ENCODE measurements at places on chromosomes 6 and 20.

- DNase-seq: no peak
Measured at GRCh38 chr6:123925350-123925749, 121.7 kb downstream of the NKAIN2 start.

- DNase-seq: no peak
Measured at GRCh38 chr6:161010418-161010817, 18.8 kb downstream of the MAP3K4 start.

GRCh38 chr6:83092756-83093399 is 25.4 kb downstream of the DOP1A start:
- DNase-seq: no peak

DNA sequence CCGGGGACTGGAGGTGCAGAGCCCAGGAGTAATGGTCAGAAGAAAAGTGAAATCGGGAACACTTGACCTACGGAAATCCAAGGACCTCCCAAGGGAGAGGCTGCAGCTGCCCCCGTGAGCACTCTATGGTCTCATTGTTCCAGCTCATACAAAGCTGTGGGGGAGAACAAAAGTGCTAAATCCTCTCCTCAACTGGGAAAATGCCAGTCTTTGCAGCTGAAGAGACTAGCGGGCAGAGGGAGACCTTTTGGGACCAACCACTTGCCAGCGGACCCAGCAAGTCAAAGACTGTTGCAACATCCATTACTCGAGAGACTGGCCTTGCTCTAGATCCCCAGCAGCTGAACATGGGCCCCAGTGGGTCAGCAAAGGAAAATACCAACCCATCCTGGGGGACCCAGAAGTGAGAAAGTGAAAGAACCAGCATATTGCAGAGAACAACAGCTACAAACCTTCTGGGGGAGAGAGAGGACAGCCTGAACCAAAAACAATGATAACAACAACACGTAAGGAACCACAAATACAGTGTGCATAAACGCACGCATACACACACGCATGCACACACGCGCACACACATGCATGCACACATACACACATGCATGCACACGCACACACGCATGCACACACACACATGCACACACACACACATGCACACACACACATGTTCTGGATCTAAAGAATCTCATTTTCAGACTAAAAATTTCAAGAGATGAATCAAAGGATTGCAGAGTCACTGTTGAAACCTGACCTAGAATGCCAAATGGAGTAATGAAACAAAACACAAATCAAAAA is 24.7 kb upstream of the ELMO2 start:
- no peak for DNase-seq

- peak; percentile 35 for DNase-seq
Measured at GRCh38 chr6:107689951-107690642, 134.0 kb downstream of the SCML4 start.

GRCh38 chr20:37922016-37922415 is 19.1 kb downstream of the VSTM2L start:
- DNase-seq: no peak

DNA sequence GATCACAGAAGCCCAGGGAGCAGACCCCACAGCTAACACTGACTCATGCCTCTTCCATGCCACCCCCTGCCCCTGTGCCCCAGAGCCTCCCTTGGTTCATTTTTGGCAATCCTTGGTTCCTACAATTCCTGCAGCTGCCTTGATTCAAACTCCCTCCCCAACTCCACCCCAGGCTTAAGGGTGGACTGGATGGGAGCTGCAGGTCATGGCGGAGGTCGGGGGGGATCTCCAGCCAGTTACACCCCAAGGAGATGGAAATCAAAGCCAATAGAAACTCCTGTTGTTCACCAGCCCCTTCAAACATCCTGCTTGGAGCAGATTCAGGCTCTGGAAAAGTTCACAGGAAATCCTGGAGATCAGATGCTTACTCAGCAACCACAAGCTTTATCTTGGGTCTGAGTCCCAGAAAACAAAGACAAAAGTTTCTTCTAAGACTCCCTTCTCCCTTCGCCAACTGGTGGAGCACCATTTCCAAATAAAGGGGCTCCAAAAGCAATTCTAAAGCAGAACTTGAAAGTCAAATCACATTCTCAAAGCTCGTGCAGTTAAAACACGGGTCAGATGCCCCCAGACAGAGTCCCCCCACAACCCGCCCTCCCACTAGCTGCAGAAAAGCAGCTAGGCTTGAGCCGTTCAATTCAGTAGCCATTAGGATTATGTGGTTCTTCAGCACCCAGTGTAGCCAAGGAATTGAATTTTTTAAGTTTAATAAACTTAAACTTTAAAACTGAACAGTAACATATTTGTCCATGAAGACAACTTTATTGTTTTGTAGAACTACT is 149.5 kb downstream of the ANKRD60 start:
- peak; percentile 39 for DNase-seq

GRCh38 chr6:30840935-30841643 is 43.2 kb upstream of the DDR1 start:
- no peak for DNase-seq

DNA sequence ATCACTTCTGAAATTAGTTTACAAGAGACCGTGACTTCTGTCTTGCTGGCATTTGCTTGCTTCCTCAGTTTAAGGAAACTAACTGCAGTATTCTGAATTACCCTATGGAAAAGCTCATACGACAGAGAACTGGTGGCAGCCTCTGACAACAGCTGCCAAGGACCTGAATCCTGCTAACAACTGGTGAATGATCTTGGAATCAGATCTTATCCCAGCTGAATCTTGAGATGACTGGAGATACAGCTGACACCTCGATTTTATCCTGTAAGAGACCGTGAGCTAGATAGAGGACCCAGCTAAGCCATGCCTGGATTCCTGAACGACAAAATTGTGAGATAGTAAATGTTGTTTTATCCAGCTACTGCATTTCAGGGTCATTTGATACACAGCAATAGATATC is 202.3 kb downstream of the OGFRL1 start:
- DNase-seq: no peak

DNA sequence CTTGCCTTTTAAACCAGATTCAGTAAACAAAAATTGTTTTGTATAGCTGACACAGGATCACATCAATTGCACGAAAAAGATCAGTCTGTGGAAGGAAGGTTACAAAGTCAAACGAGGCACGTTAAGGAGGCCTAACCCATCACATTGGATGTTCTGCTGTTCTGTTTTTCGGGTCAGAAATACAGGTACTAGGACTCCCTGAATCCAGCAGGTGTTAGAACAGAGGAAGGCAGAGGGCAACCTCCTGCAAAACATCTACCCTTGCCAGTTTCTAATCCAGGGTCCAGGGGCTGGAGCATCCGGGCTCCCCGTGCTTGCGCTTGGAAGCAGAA is 64.6 kb downstream of the PLG start:
- DNase-seq: no peak

DNA sequence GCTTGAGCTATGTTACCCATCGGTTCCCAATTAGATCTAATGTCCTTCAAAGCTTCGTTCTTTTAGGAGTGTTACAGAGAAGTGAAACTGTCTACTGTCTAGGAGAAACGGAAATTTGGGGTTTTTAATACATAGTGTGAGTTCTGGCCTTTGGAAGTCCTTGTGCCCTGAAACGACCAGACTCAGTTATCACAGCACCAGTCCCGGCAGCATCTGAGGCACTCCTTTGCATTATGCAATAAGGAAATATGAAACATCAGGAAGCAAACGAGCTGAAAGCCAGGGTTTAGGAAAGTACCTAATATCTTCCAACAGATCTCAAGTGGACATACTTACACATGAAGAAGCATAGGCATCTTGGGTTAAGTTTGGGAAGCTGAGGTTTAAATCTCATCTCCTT is 61.8 kb upstream of the ADGRF1 start:
- no peak for DNase-seq

DNA sequence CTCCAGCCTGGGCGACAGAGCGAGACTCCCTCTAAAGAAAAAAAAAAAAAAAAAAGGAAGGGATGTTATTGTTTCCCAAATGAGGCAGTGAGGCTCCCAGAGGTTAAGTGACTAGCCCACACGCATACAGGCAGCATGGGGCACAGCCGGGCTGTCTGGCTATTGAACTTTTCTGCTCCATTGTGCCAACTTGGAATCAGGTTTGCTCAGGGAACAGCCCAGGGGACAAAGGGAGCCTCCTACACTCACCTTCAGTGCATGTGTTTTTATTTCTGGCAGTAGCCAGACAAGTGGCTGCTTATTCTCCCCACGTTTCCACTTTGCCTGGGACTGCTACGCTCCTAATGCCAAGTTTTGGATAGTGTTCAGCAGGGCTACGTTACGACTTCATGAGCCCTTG is 10.7 kb downstream of the ETV7 start:
- no peak for DNase-seq

- DNase-seq: no peak
Measured at GRCh38 chr6:71082033-71082650, 125.3 kb upstream of the B3GAT2 start.

DNA sequence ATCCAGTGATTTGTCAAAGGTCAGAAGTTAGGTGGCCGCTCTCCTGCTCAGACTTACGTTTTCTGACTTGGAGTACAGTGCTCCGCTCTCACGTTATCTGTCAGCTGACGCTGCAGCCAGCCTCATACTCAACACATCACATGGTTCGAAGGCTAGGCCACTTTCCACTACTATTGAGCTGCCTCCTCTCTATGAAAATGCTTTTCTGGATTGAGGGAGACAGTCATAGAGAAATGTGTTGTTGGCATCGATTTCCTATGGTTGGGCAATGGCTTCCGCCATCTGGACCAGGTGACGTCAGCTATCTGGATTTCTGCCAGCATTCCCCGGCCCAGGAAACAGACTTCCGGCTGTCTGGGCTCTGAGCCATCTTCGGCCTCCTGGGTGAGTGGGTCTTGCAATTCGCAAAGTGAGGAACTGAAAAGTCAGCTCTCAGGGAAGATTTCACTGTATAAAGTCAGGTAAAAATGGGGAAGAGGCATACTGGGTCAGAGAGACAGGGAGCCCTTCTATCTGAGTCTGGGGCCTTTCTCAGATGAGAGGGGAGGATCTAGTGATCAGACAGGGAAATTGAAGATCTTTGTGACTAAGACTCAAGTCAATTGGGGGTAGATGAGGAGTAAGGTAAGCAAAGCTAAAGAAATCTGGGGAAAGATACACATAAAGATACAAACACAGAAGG is 37.5 kb upstream of the IER3 start:
- peak; percentile 99 for DNase-seq

DNA sequence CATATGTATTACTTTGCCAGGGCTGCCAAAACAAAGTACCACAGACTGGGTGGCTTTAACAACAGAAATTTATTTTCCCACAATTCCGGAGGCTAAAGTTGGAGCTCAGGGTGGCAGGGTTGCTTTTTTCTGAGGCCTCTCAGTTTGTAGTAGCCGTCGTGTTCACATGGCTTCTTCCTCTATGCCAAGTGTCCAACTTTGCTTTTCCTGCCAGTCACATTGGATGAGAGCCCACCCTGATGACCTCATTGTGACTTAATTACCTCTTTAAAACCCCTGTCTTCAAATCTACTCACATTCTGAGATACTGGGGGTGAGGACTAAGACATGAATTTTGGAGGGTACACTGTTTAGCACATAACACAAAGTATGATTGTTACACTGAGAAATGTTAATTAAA is 9.9 kb upstream of the ECT2L start:
- no peak for DNase-seq

DNA sequence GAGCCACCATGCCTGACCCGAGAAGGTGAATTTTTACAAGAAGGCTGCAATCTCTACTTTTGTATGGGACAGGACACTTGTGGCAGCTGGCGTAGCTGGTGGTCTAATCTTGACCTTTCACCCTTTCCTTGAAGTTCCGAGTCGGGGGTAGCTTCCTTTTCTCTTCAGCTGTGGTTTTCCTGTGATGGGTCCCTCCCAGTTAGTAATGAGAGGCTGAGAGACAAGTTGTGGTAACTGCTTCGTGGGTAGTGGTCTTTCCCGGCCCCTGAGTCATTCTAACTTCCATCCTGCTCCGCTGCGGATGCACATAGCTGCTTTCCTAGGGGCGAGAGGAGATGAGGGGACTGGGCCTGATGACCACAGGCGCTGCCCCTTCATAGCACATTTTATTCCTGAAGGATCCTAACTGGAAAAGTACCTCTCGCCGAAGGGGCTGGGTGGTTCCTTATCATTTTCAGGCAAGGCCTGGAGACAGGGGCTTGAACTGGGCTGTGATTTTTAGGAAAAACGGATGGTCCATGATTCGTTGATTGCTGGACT is 3.1 kb downstream of the SYNJ2 start:
- no peak for DNase-seq

GRCh38 chr6:40139447-40139846 is 205.2 kb upstream of the MOCS1 start:
- no peak for DNase-seq

GRCh38 chr6:54876365-54876764 is 29.8 kb downstream of the FAM83B start:
- no peak for DNase-seq

GRCh38 chr20:5261763-5262162 is 55.0 kb downstream of the PROKR2 start:
- no peak for DNase-seq

GRCh38 chr6:46189726-46190125 is 18.9 kb upstream of the ENPP5 start:
- DNase-seq: no peak

GRCh38 chr6:14513496-14514393 is 396.2 kb downstream of the CD83 start:
- no peak for DNase-seq

DNA sequence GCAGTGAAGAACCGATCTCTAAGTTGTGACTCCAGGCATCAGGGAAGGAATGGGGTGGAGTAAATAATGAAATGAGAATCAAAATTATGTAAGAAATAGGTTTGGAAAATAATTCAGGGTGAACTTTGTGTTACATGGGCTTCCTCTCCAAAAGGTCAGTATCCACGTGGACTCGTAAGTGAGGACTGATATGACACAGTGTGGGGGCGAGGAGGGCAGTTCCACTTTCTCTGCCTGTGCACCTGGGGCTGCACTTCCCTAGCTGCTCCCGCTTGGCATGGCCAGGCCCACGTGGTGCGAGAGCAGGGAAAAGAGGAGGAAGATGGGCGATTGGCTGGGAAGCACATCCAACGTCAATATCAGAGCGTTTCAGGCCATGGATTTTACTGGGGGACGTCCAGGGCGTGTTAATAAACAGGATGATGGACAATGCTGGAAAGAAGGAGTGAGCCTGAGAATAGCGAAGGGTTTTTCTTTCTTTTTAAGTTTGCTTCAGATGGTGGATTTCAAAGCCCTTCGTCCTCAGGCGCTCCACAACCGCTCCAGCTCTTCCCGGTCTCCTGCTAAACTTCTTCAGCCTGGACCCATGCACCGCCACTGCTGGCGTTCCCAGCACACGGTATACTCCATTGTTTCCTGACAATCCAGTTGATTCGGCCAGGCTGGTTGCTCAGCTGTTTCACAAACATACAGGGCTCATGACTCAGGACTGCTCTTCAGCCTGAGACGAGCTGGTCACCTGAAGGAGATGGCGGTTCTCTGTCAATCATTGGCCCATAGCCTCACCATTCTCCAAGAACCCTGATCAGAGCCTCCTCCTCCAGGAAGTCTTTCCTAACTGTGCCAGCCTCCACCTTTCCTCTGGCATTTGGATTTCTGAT is 11.8 kb downstream of the CCR6 start:
- no peak for DNase-seq

GRCh38 chr6:130970839-130971410 is 92.1 kb downstream of the EPB41L2 start:
- DNase-seq: no peak

- peak; percentile 27 for DNase-seq
Measured at GRCh38 chr6:119348748-119349360, 707 bp downstream of the MAN1A1 start.
